ENCODE measurements at places on chromosomes 11 and 22.

DNA sequence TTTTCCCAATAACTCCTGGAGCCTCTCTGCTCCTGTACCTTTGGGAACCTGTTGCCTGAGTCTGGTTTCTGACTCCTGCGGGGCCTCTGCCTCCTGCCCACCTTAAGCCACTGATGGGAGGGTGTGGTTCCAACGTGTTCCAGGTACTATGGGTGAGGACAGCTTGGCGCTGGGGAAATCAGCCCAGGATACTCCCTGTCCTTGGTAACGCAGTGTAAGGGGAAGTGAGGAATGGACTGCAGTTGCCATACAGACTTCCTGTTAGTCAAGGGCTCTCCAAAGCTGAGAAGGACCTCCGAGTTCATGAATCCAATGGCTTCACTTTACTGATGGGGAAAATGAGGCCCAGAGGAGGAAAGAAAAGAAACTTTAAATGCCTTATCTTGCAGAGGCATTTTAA lies 1.2 kb upstream of the MARK2 start:
- no peak for DNase-seq

GRCh38 chr11:23563591-23563990 lies 703.3 kb upstream of the CCDC179 start:
- no peak for DNase-seq

- DNase-seq, result no peak
Observed at GRCh38 chr11:83635166-83635565, 349.0 kb upstream of the CCDC90B start.

DNA sequence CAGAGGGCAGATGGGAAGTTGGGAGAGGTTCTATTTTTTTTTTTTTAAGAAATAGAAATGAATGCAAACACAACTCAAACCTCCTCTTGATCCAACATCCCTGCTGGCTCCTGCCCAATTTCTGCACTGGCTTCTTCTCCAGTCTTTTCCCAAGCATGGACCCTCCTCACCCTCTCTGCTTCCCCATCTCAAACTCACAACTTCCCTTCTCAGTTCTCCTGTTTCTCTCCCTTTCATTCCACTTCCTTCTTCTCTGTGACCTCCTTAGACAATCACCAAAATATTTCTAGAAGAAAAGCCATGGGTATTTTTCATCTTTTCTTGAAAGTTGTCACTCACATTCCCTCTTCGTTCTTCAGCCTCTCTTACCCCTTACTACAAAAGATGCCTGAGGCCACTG lies 85.2 kb upstream of the VPREB1 start:
- DNase-seq, result no peak

DNA sequence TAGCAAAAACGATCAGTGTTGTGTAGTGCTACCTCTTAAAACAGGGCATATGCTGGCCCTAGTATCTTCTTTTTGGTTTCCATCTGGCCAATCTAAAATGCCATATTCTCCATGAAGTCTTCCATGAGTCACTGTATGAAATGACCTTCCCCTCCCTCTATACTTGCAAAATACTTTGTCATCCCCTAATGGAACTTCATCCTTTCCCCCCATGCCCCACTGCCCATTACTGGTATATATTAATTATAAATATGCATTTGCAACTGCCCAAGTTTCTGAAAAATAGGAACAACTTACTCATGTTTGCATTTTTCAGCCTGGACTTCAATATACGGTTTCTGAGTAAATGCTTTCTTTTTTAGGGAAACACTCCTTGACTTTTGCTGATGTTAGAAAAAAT lies 4.5 kb downstream of the APIP start:
- no peak for DNase-seq

DNA sequence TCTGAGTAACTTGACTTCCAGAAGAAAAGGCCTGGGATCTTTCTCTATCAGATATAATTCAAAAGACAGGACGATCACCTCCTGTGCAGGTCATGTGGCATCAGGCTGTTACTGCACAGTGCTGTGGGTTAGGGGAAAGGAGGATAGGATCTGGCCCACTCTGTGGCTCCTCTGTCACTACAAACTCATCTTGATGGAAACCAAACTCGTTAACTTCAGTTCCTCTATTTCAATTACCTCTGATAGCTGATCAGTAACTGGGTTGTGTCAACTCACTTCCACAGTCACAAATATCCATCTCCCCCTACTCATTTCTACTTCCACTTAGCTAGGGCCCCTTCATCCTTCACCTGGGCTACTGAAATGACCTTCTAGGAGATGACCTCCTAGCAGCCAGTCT lies 95.2 kb downstream of the RCN1 start:
- no peak for DNase-seq

DNA sequence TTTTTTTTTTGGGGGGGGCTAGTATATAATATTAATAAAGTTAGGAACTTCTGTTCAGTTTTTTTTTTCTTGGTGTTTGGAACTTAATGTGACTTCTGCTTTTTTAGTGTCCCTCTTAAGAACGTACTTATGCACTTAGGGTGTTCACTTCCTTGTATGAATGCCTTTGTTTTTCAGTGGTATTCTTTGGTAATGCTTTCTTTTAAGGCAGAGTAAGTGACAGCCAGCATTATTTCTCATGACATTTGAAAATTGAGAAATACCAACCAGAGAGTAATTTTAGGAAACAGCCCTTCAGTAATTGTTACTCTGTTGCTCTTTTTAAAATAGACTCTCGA lies 2.4 kb downstream of the GRK3 start:
- no peak for DNase-seq

DNA sequence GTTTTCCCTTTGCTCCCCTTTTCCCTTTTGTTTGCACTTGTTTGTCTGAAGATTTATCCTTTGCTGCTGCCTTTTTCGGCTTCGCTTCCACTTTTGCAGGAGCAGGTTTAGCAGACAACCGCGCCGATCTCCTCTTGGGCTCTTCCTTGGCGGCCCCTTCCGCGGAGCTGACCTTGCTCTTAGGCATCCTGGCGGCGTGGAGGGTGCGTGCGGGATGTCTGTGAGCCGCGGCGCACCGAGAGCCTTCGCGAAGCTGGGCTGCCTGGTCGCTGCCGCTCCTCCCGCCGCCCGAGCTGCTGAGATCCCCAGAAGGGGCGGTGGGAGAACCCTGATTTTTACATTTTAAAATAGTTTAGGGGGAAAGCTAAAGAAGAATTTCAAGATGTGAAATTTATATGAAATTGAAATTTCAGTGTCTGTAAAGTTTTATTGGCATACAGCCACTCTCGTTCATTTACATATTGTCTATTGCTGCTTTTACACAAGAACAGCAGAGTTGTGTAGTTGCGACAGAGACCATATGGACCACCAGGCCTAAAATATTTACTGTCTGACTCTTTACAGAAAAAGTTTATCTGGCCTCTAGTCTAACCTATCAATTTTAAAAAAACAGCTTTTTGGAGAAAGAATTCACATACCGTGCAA lies 105.2 kb upstream of the RRM1 start:
- DNase-seq, result peak; percentile 43

DNA sequence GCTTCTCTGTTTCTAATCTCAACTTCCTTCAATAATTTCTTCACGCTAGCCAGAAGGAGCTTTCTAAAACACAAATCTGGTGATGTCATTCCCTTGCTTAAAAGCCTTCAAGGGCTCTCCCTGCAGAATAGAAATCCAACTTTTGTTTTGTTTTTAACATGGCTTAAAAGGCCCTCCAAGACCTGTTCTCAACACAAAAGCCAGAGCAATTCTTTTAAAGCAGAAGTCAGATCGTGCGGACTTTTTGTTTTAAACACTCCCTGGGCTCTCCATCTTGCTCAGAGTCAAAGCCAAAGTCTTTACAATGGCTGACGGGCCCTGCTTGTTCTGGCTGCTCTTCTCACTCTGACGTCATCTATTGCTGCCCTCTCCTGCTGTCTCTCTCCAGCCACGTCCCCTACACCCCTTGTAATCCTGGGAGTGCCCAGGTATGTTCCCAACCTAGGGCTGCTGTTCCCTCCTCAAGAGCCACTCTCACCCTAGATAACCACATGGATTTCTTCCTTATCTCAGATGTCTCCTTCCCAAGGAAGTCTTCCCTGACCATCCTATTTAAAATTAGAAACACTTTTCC lies 22.5 kb downstream of the TECTA start:
- no peak for DNase-seq

GRCh38 chr11:12787847-12788246 lies 113.6 kb downstream of the TEAD1 start:
- no peak for DNase-seq

- DNase-seq, result no peak
Observed at GRCh38 chr11:10291801-10292638, 2.0 kb downstream of the SBF2 start.

GRCh38 chr22:38721551-38721950 lies 15.8 kb downstream of the GTPBP1 start:
- DNase-seq, result no peak

DNA sequence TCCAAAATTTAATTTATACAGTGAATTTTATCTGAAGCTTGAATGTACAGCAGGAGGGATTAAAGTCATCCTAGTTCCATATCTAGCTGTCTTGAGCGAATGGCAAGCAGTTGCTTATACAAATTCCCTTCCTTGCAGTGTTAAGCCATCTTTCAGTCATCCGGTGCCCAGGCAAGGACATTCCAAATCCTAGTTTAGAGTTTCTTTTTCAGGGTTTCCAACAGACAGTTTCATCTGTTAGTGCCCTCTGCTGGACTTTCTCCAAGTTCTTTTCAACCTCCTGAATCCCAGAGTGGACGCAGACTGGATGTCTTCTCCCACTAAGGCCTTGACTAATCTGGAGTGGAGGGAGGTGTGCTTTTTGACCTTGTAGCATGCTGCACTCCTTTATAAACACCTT lies 45.4 kb downstream of the GRAMD1B start:
- peak; percentile 83 for DNase-seq

- no peak for DNase-seq
Observed at GRCh38 chr22:37633089-37633624, 6.3 kb upstream of the SH3BP1 start.

DNA sequence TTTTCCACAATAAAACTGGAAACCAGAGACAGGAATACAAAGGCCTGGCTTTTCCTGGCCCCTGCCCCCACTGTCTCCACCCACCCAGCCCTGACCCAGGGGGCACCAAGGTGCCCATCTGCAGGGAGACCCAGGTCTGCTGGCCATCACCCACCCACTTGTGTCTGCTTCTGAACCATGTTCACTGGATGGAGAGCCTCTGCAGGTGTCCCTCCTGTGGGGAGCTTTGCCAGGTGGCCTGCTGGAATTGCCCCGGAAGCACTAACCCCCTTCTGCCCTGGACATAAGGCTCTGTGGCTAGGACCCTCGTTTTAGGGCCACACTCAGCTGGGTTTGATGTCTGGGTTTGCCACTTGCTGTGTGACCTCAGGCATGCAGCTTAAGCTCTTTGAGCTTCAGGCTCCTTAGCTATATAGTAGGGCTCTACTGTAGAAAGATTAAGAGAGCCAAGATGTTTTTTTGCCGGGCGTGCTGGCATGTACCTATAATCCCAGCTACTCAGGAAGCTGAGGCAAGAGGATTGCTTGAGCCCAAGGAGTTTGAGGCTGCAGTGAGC lies 3.9 kb downstream of the SCARF2 start:
- DNase-seq, result no peak

GRCh38 chr22:47391169-47392053 lies 629.0 kb downstream of the TBC1D22A start:
- no peak for DNase-seq

GRCh38 chr11:35144806-35145205 lies 5.8 kb downstream of the CD44 start:
- no peak for DNase-seq

GRCh38 chr11:119756169-119756865 lies 27.3 kb upstream of the NECTIN1 start:
- DNase-seq, result no peak

DNA sequence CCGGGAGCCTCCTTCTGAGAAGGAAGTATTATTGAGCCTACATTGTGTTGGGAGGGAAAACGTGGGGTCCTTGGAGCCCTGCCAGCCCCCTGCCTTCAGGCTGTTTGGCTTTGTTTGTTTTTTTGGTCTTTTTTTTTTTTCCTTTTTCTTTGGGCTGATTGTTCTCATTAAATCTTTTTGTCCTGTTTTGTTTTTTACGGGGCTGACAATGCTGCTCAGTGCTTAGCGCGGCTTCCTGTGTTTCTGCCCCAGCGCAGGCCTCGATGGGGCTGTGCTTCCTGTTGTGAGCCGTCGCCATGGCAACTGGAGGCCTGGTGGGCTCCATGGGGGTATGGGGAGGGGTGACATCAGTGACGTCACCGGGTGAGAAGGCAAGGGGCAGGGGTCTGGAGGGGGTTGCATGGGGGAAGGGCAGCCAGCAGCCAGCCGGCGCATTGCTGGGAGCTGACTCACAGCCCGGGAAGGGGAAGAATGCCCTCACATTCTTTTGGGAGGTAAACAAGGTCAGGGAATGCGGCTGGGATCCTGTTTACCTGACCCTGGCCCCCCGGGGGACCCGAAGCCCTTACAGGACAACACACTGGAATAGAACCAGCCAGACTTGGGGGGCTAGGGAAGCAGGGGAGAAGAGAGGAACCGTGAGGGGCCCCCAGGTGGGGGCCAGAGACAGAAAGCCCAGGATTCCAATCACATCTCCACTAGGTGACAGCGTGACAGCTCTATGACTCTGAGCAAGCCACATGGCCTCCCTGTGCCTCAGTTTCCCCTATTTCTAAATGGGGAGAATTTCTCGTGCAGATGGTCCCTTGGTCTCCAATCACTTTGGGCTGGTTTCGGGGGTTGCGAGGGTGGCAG lies 22.2 kb upstream of the CBX7 start:
- peak; percentile 80 for DNase-seq

DNA sequence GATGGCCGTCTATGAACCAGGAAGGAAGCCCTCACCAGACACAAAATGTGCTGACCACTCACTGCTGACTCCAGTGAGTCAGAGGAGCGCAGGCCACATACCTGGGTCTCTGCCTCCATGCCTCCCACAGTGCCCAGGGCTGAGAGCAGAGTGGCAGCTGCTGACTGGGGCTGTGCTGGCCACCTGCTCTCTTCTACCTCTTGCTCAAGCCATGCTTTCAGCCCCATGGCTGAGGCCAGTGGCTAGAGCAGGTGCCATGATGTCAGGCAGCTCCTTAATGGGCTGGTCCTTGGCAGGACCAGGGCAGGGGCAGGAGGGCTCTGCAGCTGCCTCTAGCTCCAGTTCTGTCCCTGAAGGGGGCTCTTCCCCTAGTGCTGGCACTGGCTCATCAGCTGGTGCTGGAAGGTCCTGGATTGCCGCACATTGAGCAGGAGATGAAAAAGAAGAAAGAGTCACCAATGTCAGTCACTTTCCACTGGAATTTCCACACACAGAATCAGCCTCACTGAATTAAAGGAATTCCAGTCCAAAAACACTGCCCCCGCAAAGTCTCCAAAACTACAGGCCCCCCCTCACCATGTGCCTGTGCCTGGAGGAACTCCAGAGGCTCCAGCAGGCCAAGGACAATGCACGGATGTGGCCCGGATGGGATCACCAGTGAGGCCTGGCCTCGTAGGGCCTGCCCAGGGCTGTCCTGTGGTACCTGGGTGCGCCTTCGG lies 86.4 kb downstream of the GGTLC2 start:
- no peak for DNase-seq

DNA sequence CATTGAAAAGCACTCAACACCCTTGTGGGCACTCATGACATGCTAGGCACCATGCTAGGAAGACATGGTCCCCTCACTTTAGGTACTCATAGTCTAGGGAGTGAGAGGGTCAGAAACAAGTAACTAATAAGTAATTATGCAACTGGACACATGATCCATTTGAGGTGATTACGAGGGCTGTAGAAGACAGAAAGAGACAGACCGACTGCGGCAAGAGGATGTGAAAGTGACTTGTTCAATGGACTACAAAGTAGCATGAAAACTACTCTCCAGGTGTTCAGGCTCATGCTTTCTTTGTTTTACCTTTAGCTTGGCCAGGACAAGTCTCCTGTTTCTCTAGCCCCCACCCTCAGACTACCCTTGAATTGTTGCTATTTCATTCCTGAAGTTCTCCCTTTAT lies 310.8 kb upstream of the SORL1-AS1 start:
- no peak for DNase-seq

- peak; percentile 26 for DNase-seq
Observed at GRCh38 chr11:72069787-72070251, 10.5 kb downstream of the NUMA1 start.

- DNase-seq, result no peak
Observed at GRCh38 chr11:74871037-74871436, 77.9 kb downstream of the XRRA1 start.
